ENCODE measurements at places on chromosomes 12 and 14.
A peak's percentile ranks its signal among the peaks of the same experiment; 100 is the strongest.

DNA sequence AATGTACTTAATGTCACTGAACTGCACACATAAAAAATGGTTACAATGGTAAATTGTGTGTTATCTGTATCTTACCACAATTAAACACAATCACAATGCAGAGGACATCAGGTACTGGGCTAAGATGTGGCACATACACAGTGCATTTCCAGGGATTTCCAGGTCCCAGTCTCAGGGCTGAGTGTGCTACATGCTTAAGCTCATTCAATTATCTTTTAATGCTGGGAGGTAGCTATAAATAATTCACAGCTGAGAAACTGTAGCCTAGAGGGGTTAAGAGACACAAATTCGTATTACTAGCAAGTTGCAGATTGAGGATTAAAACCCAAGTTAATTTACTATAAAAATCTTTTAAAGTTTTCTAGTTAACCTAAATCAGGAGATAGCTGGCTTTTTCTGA lies 67.1 kb downstream of the CRACR2A start:
- no peak for DNase-seq

- peak; percentile 60 for DNase-seq
These were observed 86.1 kb upstream of the ARHGAP5 start for GRCh38 chr14:31990926-31991572.

DNA sequence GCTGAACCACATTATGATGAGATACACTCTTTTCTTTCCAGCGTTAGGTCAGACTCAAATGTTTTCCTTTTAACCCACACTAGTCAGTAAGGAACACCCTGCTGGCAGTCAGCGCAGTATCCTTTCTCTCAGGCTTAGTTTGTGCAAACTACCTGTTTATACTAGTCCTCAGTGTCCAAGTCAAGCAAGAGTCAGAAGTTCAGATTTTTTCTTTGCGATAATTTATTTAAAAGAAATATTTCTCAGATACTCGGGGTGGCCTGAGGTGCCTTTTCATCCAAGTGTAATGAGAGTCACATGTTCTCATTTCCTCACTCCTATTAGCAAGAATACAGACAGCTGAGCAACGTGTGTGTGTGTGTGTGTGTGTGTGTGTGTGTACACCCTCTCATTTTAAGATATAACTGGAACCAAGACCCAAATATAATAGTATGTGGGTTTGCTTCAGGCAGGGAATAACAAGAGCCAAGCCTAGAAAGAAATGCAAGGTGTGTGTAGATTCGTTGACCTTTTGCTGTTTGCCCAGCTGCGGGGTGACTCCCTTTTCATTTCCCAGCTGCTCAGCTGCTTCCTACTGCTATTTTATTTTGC lies 182.7 kb downstream of the KICS2 start:
- DNase-seq = peak; percentile 13

- DNase-seq = no peak
These were observed 37.7 kb upstream of the TXNRD1 start for GRCh38 chr12:104177663-104178501.

DNA sequence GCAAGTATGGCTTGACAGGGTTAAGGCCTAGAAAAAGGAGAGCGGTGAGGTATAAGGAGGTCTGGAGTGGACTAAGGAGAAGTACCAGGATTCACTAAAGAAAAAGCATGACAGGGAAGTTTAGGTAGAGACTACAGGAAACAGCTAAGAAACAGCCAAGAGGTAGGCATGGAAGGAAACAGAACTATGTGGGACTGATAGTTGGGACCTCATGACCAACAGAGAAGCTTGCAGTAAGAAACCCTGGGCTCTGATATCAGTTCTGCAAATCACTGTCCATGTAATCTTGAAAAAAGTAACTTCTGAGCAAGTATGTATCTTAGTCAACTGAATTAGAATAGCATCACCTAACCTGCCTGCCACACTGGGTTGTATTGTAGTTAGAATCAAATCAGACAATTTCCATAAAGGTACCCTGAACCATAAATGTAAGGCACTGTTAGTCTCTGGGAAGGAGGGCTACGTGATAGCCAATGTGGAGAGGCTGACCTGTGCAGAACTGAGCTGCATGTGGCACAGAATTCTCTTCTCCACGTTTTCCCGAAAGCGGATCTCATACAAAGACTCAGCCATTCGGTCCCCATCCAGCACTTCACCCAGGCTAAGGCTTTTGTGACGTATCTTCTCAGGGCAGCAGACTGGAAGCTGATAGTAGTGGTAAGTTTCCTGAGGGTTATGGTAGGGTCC lies 912 bp downstream of the TM9SF1 start:
- no peak for DNase-seq

GRCh38 chr12:74488134-74488533 lies 49.5 kb upstream of the ATXN7L3B start:
- DNase-seq = no peak

- no peak for DNase-seq
These were observed 4.2 kb downstream of the RNF31 start for GRCh38 chr14:24151404-24152080.

- no peak for DNase-seq
These were observed 65.2 kb downstream of the OTX2 start for GRCh38 chr14:56745097-56745496.

DNA sequence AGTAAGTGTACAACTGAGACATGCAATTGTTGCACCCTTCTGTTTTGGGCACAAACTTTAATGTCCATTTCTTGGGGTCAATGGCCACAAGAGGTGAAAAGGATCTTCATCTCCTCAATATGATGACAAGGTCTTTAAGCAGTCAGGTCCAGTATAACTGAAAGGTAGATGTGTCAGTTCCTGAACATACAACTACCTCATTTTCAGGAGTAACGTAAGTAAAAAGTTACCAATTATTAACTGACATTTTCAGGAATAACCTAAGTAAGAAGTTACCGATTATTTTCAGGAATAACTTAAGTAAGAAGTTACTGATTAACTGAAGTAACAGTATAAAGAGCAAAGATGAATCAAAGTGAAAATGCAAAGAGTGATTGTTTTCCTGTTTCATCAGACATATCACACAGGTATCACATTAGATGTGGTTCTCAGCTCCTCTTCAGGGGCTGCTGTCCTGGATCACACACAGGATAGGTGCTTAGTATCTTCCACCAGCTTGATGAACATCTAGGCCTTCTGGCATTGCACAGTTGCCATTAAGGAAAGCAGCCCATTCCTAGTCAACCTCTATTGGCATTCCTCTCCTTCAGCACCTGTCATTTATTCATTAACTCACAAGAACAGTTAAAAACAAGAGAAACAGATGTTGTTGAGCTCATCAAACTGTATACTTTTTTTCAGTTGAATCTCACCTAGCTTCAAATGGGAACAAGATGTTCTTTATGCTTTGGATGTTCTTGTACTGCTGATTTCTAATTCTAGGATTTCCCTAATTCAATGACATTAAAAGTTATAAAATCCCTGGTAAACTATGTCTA lies 200.0 kb downstream of the FOXG1 start:
- DNase-seq = no peak

GRCh38 chr14:94395888-94396574 lies 7.6 kb upstream of the SERPINA1 start:
- no peak for DNase-seq

DNA sequence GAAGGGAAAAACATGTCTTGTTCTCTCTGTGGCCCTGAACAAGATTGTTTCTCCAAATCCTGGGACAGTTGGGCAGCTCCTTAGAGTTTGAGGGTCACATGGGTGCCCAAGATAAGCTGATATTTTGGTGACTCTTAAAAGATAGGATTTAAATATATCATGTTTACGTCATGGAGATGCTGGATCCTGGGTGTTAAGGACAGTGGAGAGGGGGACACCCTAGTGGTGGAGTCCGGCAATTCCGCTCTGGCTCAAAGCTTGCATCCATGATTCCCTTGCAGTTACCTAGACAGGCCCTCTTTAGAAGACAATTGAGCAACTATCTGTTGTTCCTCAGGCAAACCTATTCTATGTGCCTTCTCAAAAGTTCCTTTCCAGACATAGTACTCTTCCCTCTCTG lies 101.8 kb downstream of the CMKLR1 start:
- no peak for DNase-seq

GRCh38 chr12:102302553-102302952 lies 104.9 kb upstream of the PMCH start:
- DNase-seq = no peak

DNA sequence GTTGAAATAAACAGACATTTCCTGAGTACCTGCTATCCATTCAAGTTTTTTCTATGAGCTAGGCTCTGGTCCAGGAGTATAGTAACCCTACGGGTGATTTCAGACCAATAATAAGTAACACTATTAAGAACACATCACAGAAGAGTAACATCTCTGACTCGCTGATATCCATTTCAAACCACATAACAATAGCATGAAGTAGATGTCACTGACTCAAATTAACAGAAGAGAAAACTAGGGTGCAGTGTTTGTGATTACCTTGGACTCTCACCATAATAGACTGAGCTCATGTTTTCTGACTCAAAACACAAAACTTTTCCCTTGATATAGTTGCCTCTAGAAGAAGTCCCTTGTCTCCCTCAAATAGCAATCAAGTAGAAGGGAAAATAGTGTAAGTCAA lies 423.0 kb downstream of the DIO2 start:
- no peak for DNase-seq

DNA sequence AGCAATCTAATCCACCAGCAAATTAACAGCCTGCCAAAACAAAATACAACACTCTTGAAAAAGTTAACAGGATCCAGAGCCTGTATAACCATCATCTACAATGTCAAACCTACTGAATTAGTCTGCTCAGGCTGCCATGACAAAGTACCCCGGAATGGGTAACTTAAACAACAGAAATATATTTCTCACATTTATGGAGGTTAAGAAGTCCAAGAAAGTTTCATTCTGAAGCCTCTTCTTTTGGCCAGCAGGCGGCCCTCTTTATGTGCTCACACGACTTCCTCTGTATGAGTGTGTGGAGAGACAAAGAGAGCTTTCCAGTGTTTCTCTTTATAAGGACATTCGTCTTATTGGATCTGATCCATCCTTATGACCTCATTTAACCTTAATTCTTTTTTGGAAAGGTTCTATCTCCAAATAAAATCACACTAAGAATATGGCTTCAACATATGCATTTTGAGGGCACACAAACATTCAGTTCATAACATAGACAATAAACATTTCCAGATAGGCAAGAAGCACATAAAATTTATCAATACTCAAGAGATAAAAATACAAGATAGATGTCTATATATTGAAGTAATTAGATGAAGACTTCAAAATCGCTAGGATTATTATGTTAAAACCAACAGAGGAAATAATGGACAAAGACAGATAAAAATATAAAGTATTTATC lies 5.9 kb upstream of the RERG start:
- DNase-seq = no peak

- no peak for DNase-seq
These were observed 8.6 kb upstream of the OAS3 start for GRCh38 chr12:112929715-112930114.

GRCh38 chr12:128609861-128610260 lies 213.9 kb downstream of the SLC15A4 start:
- DNase-seq = no peak

DNA sequence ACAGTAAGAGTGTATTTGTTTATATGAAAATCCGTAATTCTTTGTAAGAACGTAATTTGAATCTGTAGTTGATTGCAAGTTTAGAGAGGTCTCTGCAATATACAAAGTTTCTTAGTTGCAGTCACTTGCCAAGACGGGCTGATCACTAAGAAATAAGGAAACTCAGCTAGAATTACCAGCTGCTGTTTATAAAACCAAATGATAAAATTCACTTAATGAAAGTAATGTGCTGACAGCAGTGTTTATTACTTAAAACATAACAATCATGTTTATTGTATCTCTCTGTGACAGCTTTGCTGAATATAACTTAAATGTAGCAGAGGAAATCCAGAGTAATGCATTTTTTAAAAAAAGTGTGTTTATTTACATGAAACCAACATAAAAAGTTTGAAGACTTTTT lies 31.2 kb downstream of the SRGAP1 start:
- DNase-seq = no peak

GRCh38 chr14:50056435-50056834 lies 59.9 kb downstream of the VCPKMT start:
- DNase-seq = no peak

DNA sequence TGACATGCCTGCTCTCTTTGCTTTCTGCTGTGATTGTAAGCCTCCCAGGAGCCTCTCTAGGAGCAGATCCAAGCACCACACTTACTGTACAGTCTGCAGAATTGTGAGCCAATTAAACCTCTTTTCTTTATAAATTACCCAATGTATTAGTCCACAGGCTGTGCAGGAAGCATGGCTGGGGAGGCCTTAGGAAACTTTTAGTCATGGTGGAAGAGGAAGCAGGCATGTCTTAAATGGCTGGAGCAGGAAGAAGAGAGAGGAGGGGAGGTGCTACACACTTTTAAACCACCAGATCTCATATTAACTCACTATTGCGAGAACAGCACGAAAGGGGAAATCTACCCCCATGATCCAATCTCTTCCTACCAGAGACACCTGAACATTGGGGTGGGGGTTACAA lies 108.9 kb downstream of the DERA start:
- no peak for DNase-seq

- DNase-seq = no peak
These were observed 42.6 kb downstream of the SLC25A47 start for GRCh38 chr14:100365741-100366140.

DNA sequence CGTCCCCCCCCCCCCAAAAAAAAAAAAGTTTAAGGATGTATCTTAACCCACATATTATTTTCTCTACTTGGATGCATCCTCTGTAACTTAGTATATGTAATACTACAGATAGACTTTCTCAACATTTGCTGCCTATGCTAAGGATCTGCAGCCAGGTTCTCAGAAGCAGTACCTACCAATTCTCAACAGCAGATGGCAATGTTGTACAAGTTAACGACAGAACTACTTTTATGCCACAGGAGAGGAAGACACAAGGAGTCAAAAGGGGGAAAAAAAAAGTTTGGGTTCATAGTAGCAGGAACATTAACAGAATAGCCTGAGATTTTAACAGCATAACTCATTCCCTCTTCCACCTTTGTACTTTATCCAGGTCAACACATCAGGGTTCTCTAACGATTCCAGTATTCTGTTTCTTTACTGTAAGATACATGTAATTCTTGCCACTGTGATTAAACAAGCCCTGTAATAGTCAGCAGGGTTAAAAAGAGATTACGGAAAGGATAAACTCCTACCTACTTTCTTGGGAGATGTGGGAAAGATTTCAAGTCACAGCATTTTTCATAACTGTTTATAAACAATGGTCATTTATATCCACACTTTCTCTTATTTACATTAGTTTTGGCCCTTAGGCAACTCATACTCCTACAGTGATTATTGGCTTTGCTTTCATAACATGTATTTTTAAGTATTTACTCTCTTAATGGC lies 5.7 kb upstream of the NEK9 start:
- peak; percentile 86 for DNase-seq

DNA sequence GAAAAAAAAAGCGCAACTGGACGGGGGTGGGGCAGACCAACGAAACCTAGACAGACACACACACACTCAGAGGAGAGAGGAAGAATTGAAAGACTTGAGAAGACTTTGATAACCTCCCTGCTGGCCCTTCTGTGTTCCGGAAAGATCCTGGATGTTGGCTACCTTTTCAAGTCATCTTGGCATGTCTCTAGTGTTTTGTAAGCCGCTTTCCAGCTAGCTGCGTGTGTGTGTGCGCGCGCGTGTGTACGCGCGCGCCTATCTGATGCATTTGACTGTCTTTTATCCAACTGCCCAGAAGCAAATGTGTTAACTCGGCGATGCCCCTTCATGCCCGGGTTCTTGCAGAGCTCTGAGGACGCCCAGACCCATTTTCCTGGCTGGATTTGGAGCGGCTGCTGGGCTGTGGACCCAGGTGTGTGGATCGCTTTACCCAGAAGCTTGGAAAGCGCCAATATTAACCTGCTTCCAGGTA lies 664 bp downstream of the LRFN5 start:
- no peak for DNase-seq

GRCh38 chr12:118742431-118742830 lies 238.9 kb upstream of the SRRM4 start:
- no peak for DNase-seq
